ENCODE measurements at places on chromosomes 7 and 10. TPM values are rescaled to one million over a fixed set of nuclear protein-coding genes. Genes with fewer than 3 reads are reported as not detected.

GRCh38 chr7:16646472-16647072 is 591 bp downstream of the BZW2 start:
- no peaks in the 10 kb centered on the region for H3K36me3 ChIP-seq
- H3K27me3 ChIP-seq = peaks cover 5% of the 10 kb centered on the region
- H3K4me3 ChIP-seq = peak overlapping the region; percentile 61

GRCh38 chr7:24192053-24192452 is 91.9 kb upstream of the NPY start:
- H3K4me3 ChIP-seq = no peak overlapping the region
- no peak for DNase-seq
- H3K27me3 ChIP-seq = no peaks in the 10 kb centered on the region
- no peak overlapping the region for H3K27ac ChIP-seq
- no peaks in the 10 kb centered on the region for H3K36me3 ChIP-seq
- no peaks in the 10 kb centered on the region for H3K4me1 ChIP-seq

- DNase-seq = no peak
- no peaks in the 10 kb centered on the region for H3K27me3 ChIP-seq
- no peak overlapping the region for H3K4me3 ChIP-seq
- no peak overlapping the region for H3K27ac ChIP-seq
- peaks cover 17% of the 10 kb centered on the region for H3K4me1 ChIP-seq
Measured at GRCh38 chr10:50367732-50368131, 116.4 kb upstream of the ASAH2 start.

GRCh38 chr10:99815621-99816020 is 33.2 kb downstream of the ABCC2 start:
- no peak overlapping the region for H3K27ac ChIP-seq
- DNase-seq = no peak
- H3K4me1 ChIP-seq = no peaks in the 10 kb centered on the region
- H3K36me3 ChIP-seq = no peaks in the 10 kb centered on the region
- no peak overlapping the region for H3K4me3 ChIP-seq

DNA sequence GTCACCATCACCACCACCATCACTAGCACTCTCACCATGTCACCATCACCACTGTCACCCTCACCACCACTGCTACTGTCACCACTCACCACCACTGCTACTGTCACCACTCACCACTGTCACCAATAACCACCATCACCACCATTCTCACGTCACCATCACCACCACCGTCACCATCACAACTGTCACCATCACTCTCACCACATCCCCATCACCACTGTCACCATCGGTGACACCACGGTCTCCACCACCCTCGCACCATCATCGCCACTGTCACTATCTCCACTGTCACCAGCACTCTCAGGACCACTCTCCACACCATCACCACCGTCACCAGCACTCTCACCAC is 130.4 kb downstream of the MAD1L1 start:
- H3K27ac ChIP-seq = no peak overlapping the region
- no peaks in the 10 kb centered on the region for H3K36me3 ChIP-seq
- no peaks in the 10 kb centered on the region for H3K27me3 ChIP-seq
- peaks cover 21% of the 10 kb centered on the region for H3K4me1 ChIP-seq
- H3K4me3 ChIP-seq = no peak overlapping the region

- H3K4me3 ChIP-seq = peak within 1 kb of the TSS; percentile 43
- H3K27me3 ChIP-seq = no peaks in the 10 kb centered on the region
- peak within 1 kb of the TSS; percentile 14 for H3K27ac ChIP-seq
- no peaks in the 10 kb centered on the region for H3K36me3 ChIP-seq
- no peak for DNase-seq
- peaks cover 28% of the 10 kb centered on the region for H3K4me1 ChIP-seq
Measured at GRCh38 chr10:6062101-6062771, at the start of gene IL2RA. Gene IL2RA (minus strand): TSS chr10:6062367. CDS start chr10:6062151, 216 bp downstream.

GRCh38 chr10:4626919-4627318 is 199.1 kb upstream of the AKR1E2 start:
- DNase-seq = no peak
- no peak overlapping the region for H3K4me3 ChIP-seq
- H3K27me3 ChIP-seq = no peaks in the 10 kb centered on the region
- no peak overlapping the region for H3K27ac ChIP-seq
- H3K36me3 ChIP-seq = no peaks in the 10 kb centered on the region

DNA sequence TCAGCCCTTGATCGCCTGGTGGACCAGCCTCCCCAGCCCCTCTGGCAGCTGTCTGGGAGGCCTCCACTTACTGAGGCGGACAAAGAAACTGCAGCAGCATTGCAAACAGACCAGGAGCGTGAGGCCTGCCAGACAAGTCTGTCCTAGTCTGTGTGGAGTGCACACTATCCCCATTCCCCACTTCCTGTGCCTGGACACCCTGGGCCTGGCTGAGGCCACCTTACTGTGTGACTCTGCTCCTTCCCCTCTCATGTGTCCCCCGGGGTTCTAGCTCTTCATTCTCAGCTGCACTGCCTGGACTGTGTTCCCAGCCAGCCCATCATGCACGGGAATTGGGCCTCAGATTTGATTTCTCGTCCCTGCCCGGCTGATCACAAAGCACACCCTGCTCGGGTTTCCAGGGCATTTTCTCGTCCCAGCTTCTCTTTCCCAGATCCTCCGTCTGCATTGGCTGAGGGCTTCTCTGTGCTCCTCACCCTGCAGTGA is 16.7 kb upstream of the C10orf90 start:
- H3K27me3 ChIP-seq = no peaks in the 10 kb centered on the region
- DNase-seq = no peak
- no peak overlapping the region for H3K27ac ChIP-seq
- H3K4me3 ChIP-seq = no peak overlapping the region
- no peaks in the 10 kb centered on the region for H3K36me3 ChIP-seq
- no peaks in the 10 kb centered on the region for H3K4me1 ChIP-seq

DNA sequence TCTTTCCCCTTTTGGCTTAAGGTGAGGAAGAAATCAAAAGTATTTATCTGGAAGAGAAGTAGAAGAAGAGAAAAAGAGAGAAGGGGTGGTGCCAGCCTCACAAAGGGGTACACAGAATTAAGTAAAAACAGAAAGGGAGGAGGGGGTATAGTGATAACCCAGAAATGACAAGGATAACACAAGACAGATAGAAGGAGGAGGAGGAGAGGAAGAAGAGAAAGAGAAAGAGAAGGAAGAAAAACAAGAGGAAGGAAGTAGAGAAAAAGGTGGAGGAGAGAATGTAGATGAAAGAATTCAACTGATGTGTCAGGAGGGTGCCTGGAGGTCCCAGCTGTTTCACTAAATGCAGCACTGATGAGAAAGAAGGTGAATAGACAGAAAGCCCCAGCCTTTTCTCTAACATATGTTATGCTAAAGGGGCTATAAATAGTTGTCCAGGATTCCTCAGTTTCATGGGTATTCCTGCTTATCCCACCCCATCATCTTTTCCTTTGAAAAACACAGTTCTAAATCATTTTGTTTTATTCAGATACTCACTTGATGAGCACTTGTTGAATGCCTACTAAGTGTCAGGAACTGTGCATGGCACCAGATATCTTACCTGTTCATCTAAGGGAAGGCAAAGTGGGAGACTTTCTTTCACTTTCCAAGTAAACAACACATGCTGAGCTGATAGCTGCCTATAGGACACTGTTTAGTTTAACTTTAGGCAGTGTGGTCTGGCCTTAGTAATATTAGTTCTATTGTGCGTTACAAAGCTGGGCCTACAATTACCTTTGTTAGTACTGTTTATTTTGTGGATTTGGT is 8.0 kb downstream of the SEMA3E start:
- H3K36me3 ChIP-seq = no peaks in the 10 kb centered on the region
- no peak overlapping the region for H3K27ac ChIP-seq
- no peak overlapping the region for H3K4me3 ChIP-seq
- no peaks in the 10 kb centered on the region for H3K4me1 ChIP-seq

GRCh38 chr7:117550625-117551024 is 70.8 kb downstream of the CFTR start:
- H3K4me3 ChIP-seq = no peak overlapping the region
- no peaks in the 10 kb centered on the region for H3K36me3 ChIP-seq
- no peaks in the 10 kb centered on the region for H3K4me1 ChIP-seq
- no peak overlapping the region for H3K27ac ChIP-seq
- no peak for DNase-seq

GRCh38 chr10:123556736-123557135 is 109.4 kb upstream of the GPR26 start:
- no peak for DNase-seq
- no peaks in the 10 kb centered on the region for H3K27me3 ChIP-seq
- no peaks in the 10 kb centered on the region for H3K36me3 ChIP-seq
- no peak overlapping the region for H3K4me3 ChIP-seq
- H3K4me1 ChIP-seq = peaks cover 68% of the 10 kb centered on the region

DNA sequence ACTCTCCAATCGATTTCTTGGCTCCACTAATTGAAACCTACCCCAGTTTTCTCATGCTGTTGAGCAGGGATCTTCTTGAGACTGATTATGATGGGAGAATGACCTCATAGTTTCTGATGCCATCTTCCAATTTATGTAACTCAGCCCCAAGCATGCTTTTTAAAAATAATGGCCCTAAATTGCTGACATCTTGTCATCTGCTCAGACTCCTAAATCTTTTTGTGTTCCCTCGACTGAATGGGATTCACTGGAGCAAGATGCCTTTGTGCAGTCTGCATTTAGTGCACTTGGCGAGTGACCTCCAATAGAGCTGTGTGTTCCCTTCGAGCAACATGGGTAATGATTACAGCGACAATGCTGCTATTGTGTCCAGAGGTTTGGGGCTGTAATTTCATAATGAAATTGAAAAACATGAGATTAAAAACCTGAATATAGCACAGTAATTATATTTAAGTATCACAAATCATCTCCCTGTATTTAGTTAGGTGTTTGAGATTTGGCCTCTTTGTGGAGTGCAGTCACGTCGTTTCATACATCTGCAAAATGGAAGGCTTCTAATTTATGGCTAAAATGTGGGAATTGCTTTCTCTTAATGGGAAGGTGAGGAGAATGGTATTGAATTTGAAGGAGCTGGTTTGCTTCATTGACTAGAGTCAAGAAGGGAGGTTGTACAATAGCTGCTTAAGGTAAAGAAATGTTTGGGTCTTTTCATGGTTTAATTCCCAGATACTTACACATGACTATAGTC is 192.9 kb downstream of the AUTS2 start:
- no peaks in the 10 kb centered on the region for H3K36me3 ChIP-seq
- no peak overlapping the region for H3K4me3 ChIP-seq
- no peak for DNase-seq
- no peak overlapping the region for H3K27ac ChIP-seq
- no peaks in the 10 kb centered on the region for H3K27me3 ChIP-seq
- peaks cover 15% of the 10 kb centered on the region for H3K4me1 ChIP-seq

- DNase-seq = no peak
- no peaks in the 10 kb centered on the region for H3K27me3 ChIP-seq
- H3K36me3 ChIP-seq = peaks cover 24% of the 10 kb centered on the region
- H3K4me3 ChIP-seq = no peak overlapping the region
- peaks cover 28% of the 10 kb centered on the region for H3K4me1 ChIP-seq
Measured at GRCh38 chr7:4751398-4751947, 23.9 kb upstream of the AP5Z1 start.

DNA sequence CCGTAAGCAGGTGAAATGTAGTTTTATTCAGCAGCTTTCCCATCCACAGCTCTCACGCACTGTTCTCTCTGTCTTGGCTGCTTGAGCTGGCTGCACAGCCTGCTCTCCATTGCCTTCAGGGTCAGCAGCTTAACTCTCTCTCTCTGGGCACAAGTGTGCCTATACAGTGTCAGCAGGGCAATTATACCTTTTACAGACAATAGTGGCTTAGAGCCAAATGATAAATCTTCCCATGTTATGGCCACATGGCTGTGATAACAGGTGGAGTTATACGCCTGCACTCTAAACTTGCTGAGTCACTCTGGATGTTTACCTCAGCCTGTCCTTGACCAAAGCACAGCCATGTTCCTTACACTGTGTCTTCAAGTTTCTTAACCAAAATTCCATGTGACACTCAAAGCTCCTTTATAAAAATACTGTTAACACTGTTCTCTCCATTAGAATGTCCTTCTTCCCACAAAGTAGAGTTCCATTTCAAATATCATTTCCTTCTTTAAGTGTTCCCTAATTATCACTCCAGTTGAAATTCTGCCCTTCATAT is 6.1 kb downstream of the RNF133 start:
- no peaks in the 10 kb centered on the region for H3K36me3 ChIP-seq
- H3K4me1 ChIP-seq = no peaks in the 10 kb centered on the region
- no peaks in the 10 kb centered on the region for H3K27me3 ChIP-seq
- DNase-seq = no peak
- no peak overlapping the region for H3K27ac ChIP-seq

DNA sequence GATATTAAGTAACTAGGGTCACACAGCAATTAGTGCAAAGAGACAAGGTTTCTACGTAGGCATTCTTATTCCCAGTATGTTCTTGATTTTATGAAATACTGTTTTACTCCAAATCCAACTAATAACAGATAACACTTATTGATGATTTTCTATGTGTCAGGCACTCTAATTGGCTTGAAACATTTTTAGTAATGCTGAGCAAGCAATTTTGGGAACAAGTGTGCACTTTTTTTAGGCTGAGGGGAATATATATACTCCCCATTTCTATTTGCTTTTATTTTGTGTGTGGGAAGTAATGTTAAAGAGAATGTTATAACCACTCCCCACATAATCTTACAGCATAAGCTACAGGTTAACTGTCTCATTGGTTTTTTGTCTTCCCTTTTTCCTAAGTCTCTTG is 4.2 kb upstream of the SORCS1 start:
- peaks cover 1% of the 10 kb centered on the region for H3K27me3 ChIP-seq
- H3K4me3 ChIP-seq = no peak overlapping the region
- no peak overlapping the region for H3K27ac ChIP-seq
- no peak for DNase-seq
- no peaks in the 10 kb centered on the region for H3K36me3 ChIP-seq
- H3K4me1 ChIP-seq = no peaks in the 10 kb centered on the region

GRCh38 chr7:24401628-24402593 is 117.9 kb downstream of the NPY start:
- no peaks in the 10 kb centered on the region for H3K36me3 ChIP-seq
- no peak overlapping the region for H3K4me3 ChIP-seq

SUN3 gene
- not detected for total RNA-seq

EIF3A gene
- total RNA-seq = 148 TPM

ENTPD1 gene
- total RNA-seq = 192 TPM

ZDHHC4 gene
- total RNA-seq = 34.0 TPM

APBB1IP gene
- 67.0 TPM for total RNA-seq

PRKAR2B gene
- 0.48 TPM for total RNA-seq
